ENCODE measurements at places on chromosomes 7 and 10. TPM values are rescaled to one million over a fixed set of nuclear protein-coding genes. Genes with fewer than 3 reads are reported as not detected.

Gene ADCYAP1R1
- not detected for total RNA-seq

Gene PDIA4
- total RNA-seq = 162 TPM

Gene CHST12
- total RNA-seq = 28.0 TPM

Gene NPFFR1
- total RNA-seq = not detected

Gene JAZF1
- 19.8 TPM for total RNA-seq

Gene TMEM176A
- not detected for total RNA-seq

Measured in osteocyte (in vitro differentiated cells).